ENCODE measurements at places on chromosomes 2 and 18.

GRCh38 chr2:2577407-2577831 is 246.3 kb upstream of the MYT1L start:
- DNase-seq = no peak

DNA sequence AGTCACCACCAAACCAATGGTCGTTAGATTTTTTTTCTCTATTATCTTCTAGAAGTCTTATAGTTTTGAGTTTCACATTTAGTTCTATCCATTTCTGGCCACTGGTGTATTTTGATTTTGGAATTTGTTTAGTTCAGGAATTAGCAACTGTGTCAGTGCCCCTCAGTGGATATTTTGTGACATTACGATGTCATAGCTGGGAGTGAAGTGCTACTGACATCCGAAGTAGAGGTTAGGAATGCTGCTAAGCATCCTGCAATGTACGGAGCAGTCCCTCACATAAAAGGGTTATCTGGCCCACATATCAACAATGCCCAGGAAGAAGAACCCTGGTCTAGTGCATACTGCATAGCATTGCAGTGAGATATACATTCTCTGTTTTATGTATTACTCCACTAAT is 157.4 kb upstream of the RGPD4 start:
- peak; percentile 39 for DNase-seq

DNA sequence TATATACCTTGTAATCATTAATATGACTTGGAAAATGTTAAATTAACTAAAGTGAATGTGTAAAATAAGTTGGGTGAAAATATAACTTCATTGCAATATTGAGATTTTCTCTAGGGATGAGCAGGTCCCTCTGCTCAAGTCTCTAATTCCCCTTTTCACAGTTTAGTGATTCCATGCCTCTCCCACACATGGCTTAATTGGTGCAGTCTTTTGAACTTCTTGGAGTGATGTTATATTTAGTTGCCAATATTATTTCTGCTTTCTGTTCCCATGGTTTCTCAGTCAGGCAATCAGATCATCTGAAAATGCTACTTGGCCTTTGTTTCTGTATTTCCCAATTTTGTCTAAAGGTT is 233.7 kb upstream of the SPOPL start:
- DNase-seq = no peak

DNA sequence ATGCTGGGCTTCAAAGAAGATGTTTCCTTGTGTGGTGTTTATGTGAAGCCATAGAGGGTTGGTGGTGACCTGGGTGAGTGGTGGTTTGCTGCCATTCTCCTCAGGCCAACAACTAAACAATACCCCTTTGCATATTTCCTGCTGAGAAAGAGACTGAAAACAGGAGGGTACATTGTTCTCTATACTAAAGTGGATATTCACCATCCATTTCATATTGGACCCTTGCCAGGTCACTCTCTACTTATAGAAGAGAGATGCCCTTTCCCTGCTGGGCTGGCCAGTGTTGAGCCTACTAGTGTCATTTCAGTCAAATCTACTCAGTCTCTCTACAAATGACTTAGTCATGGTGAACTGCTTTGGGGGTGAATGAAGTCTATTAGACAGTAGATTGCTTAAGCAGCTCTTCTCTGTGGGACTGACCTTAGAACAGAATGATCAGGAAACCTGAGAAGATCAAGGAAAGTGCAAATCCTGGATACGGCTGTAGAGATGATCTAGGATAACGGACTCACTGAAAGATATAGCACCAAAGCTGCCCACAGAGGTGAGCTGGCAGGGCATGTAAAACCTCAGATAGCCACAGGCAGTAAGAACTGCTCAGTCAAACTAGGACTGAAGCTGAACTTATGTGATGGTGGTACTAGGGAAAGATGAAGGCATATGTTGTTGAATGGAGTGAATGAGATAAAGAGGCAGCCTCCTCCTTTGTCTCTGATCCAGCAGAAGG is 154.9 kb downstream of the MYO3B start:
- no peak for DNase-seq

DNA sequence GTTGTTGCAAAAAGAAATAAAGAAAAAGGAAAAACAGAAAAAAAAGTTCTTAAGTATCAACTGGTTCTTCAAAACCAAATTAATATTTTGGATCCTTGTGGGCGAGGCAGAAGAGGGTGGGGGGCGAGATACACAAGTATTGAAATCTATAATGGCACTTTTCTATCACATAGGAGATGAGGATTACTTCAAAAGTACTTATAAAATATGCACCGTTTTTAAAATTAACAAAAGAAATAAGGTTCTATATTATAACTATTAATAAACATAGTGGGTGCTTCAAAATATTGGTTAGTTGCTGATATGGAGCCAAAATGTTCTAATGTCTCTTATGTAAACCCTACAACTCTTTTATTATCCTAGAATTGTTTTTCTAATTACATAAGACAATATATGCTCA is 2.1 kb downstream of the FECH start:
- DNase-seq = no peak

DNA sequence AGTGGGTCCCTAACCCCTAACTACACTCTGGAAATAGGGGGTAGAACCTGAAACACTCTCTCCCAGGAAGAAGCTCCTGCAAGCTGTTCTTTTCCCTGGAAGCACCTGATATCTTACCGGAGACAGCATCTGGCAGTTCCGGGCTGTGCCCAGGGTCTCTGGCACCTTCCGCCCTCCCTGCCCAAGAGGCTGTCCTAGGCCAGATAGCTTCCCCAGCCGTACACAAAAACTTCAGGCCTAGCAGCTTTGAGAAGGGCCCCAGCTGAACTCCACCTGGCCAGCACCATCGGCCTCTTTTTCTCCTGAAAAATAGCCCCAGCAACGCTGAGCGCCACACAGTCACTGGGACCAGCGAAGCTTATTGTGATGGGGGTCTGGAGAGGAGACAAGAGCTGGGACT is 9.7 kb downstream of the OSR1 start:
- DNase-seq = no peak

- no peak for DNase-seq
Observed at GRCh38 chr2:49000695-49001094, 153.6 kb downstream of the FSHR start.

GRCh38 chr2:23651187-23652080 is 266.5 kb downstream of the KLHL29 start:
- DNase-seq = peak; percentile 48

- DNase-seq = no peak
Observed at GRCh38 chr2:127416506-127417001, 1.7 kb upstream of the PROC start.

DNA sequence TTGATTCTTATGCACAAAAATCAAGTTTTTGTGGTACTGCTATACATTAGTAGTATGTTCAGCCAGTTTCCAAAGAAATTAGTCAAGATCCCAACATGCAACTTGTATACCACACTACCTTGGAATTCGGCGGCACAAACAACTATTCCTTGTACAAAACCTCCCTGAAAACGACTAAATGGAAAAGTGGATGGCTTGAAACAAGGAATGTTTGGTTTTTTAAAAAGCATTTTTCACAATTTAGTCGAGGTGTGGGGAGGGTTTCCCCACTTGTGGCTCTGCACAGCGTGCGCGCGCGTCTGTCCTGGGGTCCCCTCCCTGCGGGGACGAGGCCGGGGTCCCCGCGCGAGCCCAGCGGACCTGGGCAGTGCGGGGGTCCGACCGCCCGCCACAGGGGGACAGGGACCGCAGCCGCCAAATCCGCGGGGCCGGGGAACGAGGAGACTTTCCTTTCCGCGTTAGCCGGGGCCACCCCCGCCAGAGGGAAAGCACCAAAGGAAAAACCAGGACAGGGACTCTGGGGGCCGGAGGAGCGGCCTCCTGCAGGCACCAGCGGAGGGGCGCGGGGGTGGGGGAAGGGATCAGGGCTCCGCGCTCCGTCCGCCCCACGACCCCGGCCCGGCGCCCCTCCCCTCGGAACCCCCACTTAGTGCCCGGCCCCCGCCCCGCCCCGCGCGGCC is 534 bp upstream of the SOCS6 start:
- DNase-seq = peak; percentile 51

- DNase-seq = no peak
Observed at GRCh38 chr2:212628586-212628985, 90.0 kb upstream of the ERBB4 start.

DNA sequence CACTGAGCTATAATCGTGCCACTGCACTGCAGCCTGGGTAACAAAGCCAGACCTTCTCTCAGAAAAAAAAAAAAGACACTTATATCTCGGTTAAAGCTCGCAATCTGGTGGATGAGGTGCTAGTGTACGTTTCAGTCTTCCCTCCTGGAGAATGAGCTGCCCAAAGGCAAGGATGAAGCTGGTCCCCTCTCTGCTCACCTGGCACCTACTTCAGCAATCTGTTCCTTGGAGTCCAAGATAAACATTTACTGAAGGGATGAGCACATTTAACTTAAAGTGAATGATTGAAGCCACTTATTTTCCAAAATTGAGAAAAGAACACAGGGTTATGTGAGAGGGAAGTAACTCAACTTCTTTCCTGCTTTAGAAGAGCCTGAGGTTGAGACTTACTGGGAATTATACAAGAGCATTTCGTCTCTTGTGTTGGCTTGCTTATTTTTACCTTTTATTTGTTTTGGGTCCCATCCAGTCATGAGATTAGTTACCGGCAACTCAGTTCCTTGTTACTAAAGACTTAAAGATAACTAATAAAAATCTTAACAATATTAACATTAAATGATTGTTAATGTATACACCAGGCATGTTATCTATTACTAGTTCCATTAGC is 33.6 kb upstream of the COLEC12 start:
- DNase-seq = no peak

DNA sequence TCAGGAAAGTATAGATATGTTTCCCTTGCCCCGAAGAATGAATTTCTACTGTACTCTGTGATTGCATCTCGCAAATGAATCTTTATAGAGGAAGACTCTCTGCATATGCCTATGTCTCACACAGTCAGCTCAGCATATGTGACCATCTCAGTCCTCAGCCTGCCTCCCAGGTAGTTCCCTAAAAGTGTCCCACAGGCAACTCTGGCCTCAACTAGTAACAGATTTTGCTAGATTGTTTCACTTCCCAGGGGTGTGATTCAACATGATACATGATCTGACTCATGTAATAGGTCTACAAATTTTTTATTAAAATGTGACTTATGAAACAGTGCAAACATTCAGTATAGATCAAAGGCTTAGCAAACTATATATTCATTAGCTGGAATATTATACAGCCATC is 296.6 kb upstream of the CRIM1 start:
- peak; percentile 3 for DNase-seq

DNA sequence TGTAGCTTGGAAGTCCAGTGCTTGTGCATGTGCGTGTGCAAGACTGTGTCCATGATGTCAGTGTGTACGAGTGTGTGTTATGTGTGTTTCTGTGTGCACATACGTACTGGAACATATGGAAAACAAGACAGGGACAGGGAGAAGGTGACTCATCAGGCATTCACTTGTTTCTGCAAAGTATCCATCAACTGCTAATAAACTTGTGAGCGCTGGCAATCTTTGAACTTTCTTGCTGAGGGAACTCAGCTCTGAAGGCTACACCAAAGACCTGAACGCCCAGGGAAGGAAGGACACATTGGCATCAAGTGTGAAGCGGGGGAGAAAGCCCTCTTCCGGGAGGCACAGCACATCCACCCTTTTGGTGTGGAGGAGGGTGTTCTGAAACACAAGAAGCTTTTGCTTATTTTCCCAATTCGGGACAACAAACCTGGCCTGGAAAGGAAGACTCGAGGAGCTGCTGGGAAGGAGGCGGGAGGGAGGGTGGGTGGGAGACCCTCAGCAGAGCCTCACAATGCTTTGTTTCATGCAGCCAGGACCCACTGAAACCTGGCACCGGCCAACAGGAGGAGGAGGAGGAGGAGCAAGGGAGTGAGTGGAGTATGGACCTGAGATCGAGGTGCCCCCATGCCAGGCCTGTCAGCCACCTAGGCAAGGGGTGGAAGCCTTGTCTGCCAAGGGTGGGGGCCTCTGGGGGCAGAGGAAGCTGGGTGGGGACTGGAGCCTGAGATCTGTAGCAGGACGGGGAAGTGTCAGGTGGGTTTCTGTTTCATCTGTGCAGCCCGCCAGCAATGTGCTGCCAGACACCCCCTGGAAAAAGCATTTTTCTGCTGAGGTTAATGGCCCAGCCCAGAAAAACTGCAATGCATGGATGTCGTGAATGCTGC is 26.8 kb downstream of the SMAD7 start:
- DNase-seq = peak; percentile 88

- DNase-seq = peak; percentile 54
Observed at GRCh38 chr2:159249990-159250715, 36.4 kb downstream of the WDSUB1 start.

DNA sequence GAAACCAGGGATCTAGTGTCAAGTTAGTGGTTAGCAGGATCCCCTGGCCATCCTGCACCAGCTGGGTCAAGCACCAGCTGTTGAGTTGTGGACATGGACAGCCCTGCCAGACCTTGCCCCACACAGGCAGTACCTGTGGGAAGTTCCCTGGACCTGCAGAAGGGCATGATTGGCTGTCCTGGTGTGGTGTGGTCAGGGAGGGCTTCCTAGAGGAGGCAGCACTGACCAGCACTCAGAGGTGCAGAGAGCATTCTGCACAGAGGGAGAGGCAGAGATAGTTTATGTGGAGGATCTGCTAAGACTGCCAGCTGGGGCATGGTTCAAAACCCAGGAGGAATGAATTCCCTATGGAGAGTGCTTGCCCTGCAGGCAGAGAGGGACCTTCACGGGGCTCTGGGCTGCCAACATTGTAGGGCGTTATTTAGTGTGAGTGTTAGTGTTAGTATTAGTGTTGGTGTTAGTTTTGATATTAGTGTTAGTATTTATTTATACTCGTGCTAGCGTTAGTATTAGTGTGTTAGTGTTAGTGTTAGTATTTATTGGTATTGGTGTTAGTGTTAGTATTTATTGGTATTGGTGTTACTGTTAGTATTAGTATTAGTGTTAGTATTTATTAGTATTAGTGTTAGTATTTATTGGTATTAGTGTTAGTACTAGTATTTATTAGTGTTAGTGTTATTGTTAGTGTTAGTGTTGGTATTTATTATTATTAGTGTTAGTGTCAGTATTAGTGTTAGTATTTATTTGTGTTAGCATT is 31.9 kb downstream of the TWIST2 start:
- DNase-seq = no peak

GRCh38 chr18:43866696-43867095 is 589.4 kb upstream of the SYT4 start:
- DNase-seq = no peak

DNA sequence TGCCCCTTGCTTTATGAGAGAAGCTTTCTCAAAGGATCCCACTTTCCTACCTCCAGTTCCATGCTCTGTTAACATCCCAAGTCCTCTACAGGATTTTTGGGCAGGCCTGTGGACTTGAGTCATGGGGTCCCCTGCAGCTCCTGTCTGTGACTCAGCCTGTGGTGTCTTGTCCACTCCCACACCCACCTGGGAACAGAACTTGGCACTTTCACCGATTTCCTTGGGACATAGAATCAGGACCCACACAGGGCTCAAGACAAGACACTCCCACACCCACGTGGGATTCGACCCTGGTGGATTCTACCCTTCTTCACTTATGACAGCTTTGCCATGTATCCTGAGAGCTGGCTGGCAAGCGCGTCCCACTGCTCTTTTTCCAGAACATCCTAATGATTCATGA is 30.7 kb upstream of the HDAC4 start:
- no peak for DNase-seq

- DNase-seq = no peak
Observed at GRCh38 chr2:95289253-95289652, 7.9 kb upstream of the KCNIP3 start.

Measured in fibroblast of skin of right quadriceps (primary cell).